SHP77 treated with DMSO at 0.1 percent for 48 hours (cell line): ENCODE measurements at places on chromosomes 5 and 9.
A peak's percentile ranks its signal among the peaks of the same experiment; 100 is the strongest.

DNA sequence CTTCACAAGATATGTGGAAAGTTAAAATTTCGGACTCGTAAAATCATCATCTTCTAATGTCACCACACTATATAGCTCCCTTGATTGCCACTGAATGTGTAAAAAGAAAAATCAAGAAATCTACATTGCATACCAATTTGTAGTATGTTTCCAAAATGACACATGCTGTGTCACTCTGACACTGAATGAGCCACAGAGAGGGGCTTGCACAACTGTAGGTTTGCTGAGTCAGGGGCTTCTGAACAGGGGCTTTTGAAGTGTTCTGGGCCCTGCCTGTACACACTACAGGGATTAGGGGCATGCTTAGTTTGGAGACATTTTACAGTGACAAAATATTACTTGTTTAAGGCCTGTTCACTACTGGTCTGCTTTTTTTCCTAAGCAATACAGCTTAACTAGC is 234.4 kb upstream of the GRAMD2B start:
- DNase-seq = no peak

DNA sequence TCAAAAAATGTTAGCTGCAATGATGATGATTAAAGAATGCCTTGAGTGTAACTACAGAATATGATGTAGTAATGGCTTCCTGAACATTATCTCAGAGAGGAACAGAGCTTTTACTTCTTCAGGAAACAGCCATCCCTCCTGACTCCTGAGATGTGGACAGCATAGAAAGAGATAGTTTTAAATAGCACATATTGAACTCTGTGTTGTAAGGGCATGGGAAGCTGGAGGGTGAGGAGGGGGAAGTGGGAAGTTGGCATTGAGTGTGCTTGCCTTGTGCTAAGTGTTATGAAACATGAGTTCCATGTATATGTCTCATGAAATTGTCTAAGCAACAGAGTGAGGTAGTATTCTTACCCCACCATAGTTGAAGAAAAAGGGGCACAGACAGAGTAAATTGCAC is 161.5 kb upstream of the SLC28A3 start:
- DNase-seq = no peak

DNA sequence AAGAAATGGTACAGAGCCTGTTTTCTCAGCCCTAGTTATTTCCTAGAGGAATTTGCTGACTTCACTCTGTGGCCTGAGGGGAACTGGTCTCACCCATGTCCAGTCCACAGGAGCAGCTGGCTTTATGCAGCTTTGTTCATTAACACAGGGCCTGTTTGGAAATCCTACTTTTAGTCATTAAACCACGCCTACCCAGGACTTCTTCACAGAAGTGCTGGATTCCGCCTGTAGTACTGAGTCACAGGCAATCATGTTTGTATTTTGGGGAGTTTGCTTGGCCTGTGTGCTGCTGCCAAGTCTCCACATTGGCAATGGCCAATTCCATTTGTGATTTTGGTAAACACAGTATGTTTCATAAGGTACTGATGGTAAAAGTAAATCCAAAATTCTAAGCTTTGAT is 52.8 kb downstream of the CTNND2 start:
- no peak for DNase-seq

DNA sequence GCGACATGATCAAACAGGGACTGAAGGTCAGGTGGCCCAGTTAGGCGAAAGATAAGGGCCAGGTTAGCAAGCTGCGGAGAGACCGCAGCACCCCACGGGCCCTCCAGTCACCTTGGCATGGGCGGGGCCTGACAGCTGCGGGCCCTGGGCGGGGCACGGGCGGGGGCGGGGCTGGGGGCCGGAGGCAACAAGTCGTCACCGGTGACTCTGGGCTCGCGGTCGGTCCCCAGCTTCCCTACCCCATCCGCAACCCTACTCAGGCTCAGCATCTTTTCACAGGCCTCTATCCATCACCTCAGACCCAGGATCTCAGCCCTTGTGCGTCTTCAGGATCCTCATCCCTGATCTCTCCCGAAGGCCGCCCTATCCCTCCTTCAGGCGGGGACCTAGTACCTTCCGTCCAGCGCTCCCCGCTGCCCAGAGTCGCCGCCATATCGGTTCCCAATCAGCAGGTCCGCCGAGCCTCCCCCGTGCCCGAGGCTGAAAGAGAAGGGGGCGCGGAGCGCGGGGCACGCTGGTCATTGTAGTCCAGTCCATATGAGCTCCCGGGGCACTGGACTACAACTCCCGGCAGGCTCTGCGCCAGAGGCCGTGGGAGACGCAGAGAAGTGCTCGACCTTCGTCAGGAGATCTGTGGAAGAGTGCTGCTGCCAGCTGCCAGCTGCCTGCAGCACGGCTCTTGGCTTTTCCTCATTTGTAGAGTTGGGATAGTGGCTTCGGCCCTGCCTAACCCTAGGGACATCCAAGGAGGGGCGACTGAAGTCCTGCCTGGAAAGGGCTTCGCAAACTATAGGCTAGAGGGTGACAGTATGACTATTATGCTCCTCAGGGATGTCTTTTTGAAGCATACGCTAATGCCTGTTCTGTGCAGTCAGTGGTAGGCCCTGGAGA is at the start of gene DNAJC18:
Gene DNAJC18 (minus strand): TSS at position 513 of the 891 bp plus-strand sequence. CDS start 80 bp downstream, at position 433.
- DNase-seq = peak; percentile 96

GRCh38 chr5:4295663-4296339 is 700.2 kb downstream of the IRX1 start:
- no peak for DNase-seq

DNA sequence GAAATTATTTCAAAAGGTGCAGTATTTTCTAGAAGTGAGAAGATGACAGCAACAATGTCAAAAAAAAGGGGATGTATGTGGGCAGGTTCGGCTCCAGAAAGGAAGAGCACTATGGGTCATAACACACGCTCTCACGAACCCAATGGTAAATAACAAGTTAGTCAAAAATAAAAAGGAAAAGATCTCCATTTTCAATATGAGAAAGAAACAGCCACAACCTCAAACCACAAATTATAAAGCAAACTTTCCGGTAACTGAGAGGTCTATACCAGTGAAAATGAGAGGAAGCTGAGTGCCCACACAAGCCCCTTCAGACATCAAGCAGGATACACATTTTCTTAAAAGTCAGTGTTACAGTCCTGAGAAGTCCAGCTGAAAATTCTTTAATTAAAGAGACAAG is 398.5 kb upstream of the RPS23 start:
- DNase-seq = no peak

DNA sequence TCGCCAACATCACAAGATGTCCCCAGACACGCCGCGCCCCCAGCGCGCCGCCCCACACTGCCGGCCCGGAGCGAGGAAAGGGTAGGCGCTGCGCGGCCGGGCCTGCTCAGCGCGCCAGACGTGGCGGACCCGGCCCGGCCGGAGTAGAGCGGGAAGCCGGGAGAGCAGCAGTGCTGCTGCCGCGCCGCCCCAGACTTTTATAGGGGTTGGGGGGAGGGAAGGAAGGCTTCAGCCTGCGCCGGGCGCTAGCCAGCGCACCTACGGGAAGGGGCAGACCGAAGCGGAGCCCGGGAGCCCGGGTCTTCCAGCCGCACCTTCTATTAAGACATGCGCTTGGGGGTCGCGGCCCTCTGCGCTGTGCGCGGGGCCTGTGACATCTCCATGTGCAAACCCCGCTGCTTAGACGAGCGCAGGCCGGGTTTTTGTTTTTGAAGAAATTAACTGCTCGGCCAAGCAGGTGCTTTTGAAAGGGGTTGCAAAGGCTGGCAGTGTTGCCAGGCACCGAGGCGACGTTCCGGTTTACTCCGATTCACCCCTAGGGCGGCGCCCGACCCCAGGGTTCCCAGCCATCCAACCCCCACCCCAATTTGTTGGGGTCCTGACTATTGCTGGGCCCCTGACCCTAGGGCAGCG is 353 bp upstream of the PAX5 start:
- no peak for DNase-seq

GRCh38 chr9:99005651-99006050 is 61.9 kb downstream of the COL15A1 start:
- DNase-seq = no peak

GRCh38 chr9:91378695-91379127 is 17.0 kb upstream of the AUH start:
- DNase-seq = no peak

- no peak for DNase-seq
Observed at GRCh38 chr9:129665389-129665775, at the start of gene PRRX2. TSS of gene PRRX2 (plus strand) at chr9:129665647. CDS start at chr9:129665868, 221 bp downstream.

GRCh38 chr5:160467555-160468362 is 46.1 kb downstream of the PTTG1 start:
- no peak for DNase-seq

DNA sequence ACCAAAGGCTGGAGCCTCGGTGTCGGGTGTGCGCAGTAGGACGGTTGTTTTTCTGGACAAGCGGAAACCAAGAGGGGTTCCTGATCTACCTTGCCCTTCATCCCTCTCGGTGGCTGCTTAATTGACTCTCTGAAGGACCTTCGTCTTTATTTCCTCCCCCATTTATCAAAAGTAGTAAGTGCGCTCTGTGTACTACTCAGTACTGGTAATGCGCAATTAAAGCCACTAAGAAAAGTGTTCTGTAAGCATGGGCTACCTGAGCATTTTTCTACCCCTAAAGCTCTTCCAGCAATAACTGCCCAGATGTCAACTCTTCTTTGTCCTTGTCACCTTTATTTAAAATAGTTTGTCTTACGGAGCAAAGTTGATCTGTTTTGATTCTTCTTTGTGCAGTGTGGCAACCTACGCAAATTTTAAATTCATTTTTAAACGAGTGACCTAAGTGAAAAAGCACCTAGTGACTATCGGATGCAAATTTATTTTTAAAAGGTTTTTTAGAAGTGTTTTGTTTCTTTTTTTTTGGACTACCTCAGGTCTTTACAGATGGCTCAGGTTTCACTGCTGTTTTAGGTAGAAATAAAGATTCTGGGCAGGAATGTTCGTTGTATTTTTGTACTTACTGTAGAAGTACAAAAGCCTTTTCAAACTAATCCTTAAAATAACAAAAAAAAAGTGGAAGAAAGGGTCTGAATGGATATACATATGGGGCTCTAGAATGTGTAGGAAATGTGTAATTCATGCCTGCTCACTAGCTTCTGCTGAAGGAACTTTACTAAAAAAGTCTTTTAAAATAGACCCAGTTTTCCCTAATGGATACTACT is 2.0 kb downstream of the JMY start:
- no peak for DNase-seq

DNA sequence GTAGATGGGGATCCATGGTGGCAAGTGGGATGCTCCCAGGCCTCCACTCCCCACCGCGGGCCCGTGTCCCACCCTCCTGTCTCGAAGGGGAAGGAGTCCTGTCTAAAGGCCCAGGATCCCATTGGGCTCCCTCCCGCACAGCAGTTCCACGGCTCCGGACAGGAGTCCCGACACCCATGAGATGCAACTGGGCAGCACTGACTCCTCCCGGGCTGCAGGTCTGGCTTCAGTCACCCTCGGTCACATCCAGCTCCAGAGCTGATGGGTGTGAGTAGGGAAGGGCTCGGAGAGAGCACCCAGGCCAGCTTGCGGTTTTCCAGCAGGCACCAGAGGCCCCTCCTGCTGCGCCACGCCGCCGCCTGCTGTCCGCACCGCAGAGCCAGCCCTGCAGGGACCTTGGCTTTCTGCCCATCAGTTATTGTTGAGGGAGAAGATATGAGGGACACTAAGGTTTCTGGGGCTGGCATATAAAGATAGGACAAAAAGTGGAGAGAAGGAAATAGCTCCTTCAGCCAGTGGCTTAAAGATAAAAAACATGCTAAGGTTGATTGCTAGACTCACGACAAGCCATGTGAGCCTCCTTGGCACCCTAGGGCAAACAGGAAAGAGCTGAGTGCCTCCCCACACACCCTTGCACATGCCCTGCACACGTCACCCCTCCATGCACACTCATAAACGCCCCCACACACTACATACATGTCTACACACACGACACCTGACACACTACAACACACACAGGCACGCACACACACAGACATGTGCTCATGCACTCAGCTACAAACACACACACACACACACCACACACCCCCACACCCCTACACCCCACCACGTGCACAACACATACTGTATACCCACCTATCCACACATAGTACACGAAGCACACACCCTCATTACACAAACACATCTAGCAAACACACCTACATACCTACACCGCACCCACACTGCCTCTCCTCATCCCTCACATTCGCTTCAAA is 79.0 kb downstream of the AK8 start:
- peak; percentile 4 for DNase-seq

DNA sequence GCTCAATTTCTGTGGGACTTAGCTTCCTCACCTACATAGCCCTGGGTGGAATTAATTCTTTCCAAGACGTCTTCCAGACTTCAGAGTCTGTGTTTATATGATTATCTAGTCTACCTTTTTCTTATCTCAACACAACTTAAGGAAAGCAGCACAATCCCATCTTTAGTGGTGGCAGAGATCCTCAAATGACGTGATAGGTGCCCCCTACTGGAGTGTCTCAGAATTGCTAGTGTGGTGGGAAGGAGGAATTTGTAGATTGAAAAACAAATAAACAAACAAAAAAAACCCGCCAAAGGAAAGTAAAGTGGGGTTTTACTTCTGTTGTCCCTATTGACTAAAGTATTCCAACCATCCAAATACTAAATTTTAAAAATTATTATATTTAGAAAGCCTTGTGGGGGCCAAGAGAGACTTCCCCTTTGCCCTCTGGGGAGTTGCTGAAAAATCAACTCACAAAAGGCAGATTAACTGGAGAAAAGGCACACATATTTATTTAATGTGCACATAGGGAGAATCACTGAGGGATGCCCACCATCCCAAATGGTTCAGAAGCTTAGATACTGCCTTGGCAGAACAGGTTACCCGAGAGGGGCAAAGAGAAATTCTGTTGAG is 283.3 kb downstream of the TMEM167A start:
- no peak for DNase-seq

- DNase-seq = no peak
Observed at GRCh38 chr9:16867576-16868311, 2.7 kb downstream of the BNC2 start.

- no peak for DNase-seq
Observed at GRCh38 chr5:170546282-170546681, 42.5 kb downstream of the KCNIP1 start.

- no peak for DNase-seq
Observed at GRCh38 chr9:132003896-132004295, 75.8 kb downstream of the MED27 start.

DNA sequence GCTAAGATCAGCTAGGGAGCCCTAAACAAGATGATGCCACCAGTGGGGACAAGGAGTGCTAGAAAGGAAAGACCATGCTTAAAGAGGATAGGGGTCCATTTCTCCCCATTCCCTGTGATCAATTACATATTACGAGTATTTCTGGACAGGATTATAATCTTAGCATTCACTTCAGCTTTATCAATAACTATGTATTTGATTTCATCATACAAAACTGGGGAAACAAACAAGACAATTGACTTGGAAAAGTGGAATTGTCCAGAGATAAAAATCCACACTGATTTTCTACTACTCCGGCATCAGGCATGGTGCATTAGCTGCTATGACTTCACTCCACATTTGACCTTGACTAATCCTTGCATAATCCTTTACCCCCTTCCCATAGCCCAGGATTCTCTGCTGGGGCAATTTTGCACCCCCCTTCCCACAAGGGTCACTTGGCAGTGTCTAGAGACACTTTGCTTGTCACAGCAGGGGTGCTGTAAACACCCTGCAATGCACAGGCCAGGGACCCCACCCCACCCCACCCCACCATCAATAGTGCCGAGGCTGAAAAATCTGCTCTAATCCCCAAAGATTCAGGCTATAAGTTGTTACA is 29.9 kb upstream of the UBE2QL1 start:
- DNase-seq = no peak
